ENCODE measurements at places on chromosomes 2 and 18. TPM values are rescaled to one million over a fixed set of nuclear protein-coding genes. Genes with fewer than 3 reads are reported as not detected.

GRCh38 chr18:49853436-49853835 is 40.1 kb upstream of the ACAA2 start:
- H3K27me3 ChIP-seq: peaks cover 5% of the 10 kb centered on the region
- H3K4me1 ChIP-seq: peaks cover 7% of the 10 kb centered on the region
- H3K4me3 ChIP-seq: no peak overlapping the region
- no peak overlapping the region for H3K27ac ChIP-seq
- DNase-seq: no peak

DNA sequence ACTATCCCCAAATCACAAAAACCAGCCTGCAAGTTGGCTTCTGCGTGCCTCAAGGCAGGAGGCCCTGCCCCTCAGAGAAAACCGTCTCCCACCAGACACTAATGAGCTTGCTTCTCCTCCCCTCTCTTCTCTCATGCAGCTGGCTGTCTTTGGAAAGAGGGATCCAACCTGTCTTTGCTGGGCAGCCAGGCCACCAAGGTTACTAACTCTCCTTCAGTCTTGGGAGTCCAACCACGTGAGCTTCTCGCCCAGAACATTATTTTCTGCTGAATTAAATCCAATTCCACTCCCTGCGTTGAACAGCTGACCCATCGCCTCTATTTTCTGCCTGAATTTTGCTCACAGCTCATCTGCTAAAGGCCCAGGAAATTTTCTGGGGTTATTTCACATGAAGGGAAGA is 291.3 kb upstream of the NCKAP5 start:
- no peak overlapping the region for H3K4me3 ChIP-seq
- H3K27me3 ChIP-seq: peaks cover 5% of the 10 kb centered on the region
- H3K36me3 ChIP-seq: no peaks in the 10 kb centered on the region
- DNase-seq: no peak
- no peaks in the 10 kb centered on the region for H3K4me1 ChIP-seq

DNA sequence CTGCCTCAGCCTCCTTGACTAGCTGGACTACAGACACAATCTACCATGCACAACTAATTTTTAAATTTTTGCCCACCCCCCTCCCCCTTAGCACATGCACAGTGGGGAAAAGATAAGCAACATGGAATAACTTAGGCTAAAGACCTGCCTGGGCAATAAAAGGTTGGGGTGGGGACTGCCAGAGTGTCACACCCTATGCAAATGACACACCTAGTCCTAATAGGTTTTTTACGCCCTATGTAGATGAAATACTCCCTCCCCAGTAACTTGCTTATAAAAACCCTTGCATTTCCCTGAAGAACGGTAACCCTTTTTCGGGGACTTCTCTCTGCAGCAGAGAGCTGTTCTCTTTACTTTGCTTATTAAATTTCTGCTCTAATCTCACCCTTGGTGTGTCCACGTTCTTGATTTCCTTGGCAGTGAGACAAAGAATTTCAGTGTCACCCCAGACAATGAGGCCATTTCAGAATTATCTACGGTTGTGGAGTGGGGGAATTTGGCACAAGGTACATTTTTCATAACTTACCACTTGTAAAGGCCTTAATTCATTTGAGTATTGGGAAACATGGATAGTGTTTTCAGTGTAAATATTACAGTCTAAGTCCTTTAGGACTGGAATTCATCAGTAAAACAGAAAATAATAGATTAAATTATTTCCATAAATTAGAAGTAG is 109.2 kb downstream of the NOL4 start:
- H3K36me3 ChIP-seq: no peaks in the 10 kb centered on the region
- no peak overlapping the region for H3K4me3 ChIP-seq
- no peak for DNase-seq

GRCh38 chr2:215830304-215830703 is 183.0 kb downstream of the MREG start:
- no peak overlapping the region for H3K4me3 ChIP-seq
- DNase-seq: peak; percentile 67
- H3K4me1 ChIP-seq: peaks cover 13% of the 10 kb centered on the region
- no peaks in the 10 kb centered on the region for H3K27me3 ChIP-seq
- no peak overlapping the region for H3K27ac ChIP-seq
- H3K36me3 ChIP-seq: no peaks in the 10 kb centered on the region

DNA sequence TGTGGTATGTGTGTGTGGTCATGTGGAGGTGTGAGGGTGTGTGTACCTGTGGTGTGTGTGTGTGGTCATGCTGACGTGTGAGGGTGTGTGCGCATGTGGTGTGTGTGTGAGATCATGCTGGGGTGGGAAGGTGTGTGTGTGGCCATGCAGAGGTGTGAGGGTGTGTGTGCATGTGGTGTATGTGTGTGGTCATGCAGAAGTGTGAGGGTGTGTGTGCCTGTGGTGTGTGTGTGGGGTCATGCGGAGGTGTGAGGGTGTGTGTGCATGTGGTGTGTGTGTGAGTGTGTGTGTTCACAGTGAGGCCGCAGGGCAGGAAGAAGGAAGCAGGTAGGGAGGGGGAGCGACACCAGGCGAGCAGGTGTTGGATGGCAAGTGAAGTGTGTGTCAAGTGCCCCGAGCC is 259.0 kb downstream of the LOXHD1 start:
- no peak for DNase-seq
- H3K36me3 ChIP-seq: no peaks in the 10 kb centered on the region
- H3K27ac ChIP-seq: no peak overlapping the region
- no peak overlapping the region for H3K4me3 ChIP-seq
- H3K4me1 ChIP-seq: no peaks in the 10 kb centered on the region
- H3K27me3 ChIP-seq: no peaks in the 10 kb centered on the region

DNA sequence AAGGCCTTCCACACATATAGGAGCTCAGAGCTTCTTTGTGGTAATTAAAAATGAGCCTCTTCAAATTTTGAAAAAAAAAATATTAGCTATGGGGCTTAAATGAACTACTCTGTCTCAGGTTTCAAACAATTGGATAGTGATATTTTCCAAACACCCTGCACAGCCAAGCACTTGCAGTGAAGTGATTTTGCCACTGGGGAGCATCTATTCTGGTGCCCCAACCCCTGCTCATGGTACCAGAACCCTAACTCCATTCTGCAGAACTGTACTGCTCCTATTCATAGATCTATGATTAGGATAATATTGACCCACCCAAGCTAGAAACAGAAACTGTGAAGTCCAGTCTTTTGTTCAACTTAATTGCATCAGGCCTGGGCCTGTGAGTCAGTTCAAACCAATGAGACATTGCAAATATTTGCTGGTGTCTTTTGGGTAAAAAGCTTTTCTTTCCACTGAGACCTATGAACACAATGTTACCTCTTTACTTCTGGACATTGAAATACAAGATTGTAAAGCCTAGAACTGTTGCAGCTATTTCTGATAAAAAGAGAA is 324.0 kb downstream of the GALNT13 start:
- no peak overlapping the region for H3K4me3 ChIP-seq
- H3K36me3 ChIP-seq: no peaks in the 10 kb centered on the region
- no peak for DNase-seq
- H3K4me1 ChIP-seq: no peaks in the 10 kb centered on the region
- no peak overlapping the region for H3K27ac ChIP-seq
- H3K27me3 ChIP-seq: no peaks in the 10 kb centered on the region

RTP5 gene
- not detected for polyA plus RNA-seq
